NCI-H2029 (cell line): ENCODE measurements at places on chromosomes 5 and 9.
A peak's percentile ranks its signal among the peaks of the same experiment; 100 is the strongest.

DNA sequence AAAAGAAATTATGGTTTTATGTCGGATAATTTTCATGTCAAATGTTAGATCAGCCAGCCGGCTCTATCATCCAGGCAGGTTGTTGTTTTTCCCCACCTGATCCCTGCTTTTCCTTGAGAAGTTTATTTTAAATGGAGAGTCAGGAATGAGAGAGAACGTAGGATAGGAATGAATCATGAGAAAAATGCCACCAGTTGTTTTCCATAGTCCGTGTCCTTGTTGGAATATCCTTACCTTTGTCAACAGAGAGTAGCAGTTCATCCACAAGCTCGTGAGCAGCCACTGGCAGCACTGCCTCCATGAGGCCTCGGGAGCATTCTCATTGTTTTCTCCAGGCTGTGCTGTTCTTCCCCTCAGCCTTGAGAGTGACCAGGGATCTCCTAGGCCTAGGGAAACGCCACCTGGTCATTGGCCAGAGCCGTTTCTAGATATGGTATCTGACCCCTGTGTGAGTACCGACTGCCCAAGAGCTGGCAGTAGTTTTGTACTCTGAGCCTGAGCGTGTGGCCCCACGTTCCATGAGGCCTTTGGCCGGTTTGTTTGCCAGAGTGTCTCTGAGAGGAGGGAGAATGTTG, 293.3 kb downstream of the FANCC start:
- DNase-seq = no peak

- no peak for DNase-seq
These were observed 241.9 kb downstream of the SAXO1 start for GRCh38 chr9:18791074-18791473.

- no peak for DNase-seq
These were observed 42.7 kb downstream of the SCGB3A1 start for GRCh38 chr5:180548563-180548962.

GRCh38 chr9:34408173-34408572, 31.5 kb upstream of the MYORG start:
- DNase-seq = no peak

DNA sequence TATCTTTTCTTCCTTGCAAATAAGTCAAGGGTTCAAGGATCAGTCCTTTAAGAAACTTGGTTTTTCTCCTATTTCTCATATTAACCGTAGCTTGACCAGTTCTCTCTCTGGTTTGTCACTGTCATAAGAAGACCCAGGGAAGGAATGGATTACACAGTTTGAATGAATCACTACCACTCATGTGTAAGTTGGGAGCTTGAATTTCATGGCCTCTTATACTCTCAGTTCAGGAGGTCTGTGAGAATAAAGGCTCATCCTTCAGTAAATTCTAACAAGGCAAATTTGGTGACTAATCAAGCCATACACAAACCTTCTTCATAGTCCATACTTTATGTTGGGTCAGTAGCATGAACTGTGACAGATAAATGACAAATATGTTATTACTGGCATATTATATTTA, 323.1 kb upstream of the ACTBL2 start:
- DNase-seq = no peak

DNA sequence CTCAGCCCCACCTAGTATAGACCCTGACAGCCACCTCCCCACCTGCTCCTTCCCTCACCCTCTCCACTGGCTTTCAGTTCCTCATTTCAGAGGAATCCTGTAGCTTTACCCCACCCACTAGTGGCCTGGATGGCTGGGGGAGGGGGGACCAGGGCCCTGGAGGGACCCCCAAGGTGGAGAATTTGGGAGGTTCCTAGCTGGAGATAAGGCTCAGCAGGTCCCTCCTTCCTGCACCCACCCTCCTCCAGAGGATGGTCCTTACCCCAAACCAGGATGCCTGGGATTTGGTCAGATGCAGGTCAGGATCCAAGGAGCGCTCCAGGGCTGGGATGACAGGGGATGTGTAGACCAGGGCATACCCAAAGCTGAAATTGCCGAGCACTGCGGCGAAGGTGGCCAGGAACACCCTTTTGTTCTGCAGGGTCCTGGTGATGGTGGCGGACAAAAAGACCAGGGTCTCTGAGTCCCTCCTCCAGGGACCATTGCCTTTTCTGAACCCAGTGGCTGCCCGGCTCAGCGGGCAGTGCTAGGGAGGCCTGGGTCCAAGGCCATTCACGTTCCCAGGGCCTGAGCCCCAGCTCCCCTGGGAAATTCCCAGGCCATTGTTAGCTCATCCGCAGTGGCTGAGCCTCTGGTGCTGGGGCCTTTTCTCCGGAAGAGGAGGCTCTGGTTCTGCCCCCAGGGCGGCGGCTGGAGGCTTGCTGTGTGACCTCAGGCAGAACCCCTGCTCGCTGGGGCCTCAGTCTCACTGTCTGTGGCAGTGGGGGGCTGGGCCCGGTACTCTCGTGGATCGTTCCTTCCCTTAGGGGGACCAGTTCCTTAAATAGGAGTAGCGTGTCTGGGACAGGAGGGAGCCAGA, 678 bp downstream of the SLC2A6 start:
- no peak for DNase-seq

DNA sequence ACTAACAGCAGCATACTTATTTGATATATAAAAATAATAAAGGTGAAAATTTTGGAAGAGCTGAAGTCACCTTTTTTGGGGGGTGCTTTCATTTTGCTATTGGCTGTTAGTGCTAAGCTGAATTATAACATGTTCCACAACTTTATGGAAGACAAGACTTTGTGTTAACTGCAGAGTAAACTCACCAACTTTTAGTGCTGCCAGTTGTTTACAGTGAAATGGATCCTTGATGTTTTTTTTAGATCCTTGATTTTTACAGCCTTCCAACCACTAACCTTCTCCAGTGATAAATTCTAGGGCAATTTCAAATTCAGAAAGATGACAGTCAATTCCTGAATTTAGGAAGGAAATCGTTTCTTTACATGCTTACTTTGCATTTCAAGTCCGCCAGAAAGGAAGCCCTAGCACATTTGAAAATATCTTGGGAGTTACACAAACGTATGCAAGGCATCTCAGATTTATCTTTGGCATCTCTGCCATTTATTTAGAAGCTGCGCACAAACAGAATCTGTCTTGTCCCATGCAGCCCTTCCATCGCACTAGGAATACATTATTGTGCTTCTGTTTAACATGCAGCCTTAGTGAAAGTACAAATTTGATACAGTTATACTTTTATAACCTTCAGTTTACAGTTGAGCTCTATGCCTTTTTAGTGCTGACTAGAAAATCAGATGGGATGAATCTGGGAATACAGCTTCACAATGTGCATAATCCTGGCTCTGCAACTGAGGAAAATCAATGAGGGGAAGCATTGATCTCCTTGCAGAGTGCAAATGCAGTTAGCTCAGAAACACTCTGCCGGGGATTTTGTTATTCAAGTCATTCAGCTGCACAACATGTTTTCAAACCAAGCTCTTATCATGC, 142.4 kb upstream of the ZNF608 start:
- no peak for DNase-seq

DNA sequence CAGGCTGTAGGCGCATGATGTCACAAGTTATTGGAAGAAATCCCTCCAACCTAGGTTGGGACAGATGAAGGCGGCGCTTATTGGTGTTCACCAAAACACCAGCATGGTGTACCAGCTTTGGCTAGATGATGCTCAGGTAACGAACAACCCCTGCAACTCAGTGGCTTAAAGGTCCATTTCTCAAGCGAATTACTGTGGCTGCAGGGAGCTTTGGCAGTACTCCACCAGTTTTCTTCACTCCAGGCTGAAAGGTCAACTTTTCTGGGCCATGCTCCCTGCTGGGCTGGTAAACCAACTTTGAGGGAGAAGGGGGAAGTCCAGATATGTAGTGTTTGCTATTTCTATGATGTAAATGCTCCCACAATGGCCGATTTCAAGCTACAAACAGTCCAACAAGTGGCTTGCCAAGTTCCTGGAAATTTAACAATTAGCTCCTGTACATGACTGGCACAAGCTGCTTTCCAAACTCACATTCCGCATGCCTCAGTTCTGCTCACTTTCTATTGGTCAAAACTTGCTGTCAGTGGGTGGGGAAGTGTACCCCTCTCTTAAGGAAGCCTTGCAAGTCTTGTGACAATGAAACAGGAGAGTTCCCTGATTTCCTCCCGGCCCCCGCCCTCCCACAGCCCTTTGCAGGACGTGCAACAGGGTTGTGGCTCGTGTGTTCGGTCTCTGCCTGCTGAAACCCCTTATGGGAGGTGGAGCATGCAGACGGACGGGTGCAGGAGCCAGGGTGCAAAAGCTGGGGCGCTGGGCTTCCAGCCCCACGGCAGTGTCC, 588 bp upstream of the ZBED3 start:
- peak; percentile 15 for DNase-seq

DNA sequence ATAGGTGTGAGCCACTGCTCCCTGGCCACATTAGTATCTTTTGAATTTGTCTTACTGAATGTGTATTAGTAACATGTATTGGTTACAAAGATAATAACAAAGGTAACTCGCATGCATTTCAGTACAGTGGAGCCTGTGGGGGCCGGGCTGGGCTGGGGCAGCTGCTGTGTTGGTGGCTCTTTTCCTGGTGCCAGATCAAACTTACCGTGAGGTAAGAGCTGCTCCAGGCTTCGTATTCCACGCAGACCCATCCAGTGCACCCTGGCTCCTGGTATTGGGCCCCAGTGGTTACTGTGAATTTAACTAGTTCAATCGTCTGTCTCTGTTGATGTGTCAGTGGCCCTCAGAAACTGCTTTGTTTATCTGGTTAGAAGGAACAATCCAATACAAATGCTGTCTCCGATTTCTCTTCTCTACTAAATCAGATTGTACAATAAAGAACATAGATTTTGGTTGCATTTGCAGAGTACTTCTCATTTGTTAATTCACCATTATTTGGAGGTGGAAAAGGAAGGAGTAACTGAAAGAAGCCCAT, 15.6 kb downstream of the PRRC2B start:
- no peak for DNase-seq

- DNase-seq = no peak
These were observed 89.1 kb upstream of the OTULINL start for GRCh38 chr5:14492331-14492964.

DNA sequence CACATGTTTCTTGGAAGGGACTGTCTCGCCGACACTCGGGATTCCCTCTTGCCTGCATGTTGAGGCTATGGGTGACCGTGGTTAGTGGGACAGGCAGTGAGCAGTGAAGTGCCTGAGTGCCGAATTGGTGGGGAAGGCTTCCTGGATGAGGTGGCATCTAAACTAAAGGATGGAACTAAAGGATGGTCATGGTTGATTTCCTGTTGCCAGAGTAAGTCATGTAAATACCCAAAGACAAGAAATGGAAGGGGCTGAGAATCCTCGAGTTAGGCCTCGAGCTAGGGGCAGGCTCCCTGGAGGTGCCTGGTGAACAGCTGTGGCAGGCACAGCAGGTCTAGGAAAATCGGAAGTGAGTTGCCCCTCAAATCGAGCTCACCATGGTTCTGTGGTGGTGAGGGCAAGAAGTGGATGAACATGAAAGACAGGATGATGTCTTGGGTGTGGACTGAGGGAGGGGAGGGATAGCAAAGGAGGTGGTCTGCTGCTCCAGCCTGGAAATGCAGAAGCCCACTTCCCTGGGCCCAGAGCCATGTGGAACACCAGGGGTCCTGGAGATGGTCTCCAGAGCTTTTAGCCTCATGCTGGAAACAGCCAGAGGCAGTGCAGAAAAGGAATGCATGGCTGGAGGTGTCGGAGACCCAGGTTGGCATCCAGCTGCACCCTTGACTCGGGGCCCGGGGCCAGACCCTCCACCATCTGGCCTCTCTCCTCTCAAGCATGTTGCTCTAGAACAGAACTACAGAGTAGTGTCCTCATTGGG, 12.2 kb downstream of the CD74 start:
- DNase-seq = no peak

- DNase-seq = no peak
These were observed 28.7 kb downstream of the ISL1 start for GRCh38 chr5:51411921-51412325.

DNA sequence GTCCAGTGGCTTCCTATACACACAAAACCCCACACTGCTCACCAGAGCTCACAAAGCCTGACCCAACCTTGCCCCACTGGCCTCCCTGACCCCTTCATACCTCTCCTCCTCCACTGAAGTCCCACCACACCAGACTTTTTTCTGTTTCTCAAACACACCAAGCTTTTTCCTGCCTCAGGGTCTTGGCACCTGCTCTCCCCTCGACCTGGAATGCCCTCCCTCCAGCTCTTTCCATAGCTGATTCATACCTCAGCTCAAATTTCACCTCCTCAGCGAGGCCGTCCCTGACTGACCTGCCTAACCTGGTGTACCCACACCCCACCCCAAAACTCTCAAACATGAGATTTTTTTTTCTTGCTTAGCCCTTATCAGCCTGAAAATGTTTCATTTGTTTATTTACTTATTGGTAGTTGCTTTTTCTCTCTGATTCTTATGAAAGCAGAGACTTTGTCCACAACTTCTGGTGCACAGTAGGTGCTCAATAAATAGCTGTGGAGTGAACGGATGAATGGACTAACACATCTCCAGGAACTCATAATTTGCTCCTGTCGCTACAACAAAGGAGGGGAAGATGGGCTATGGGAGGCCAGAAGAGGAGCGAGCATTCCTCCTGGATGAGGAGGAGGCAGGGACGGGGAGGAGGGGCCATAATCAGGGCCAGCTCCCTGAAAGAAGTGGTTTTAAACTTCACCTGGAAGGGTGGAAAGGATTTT, 84.3 kb downstream of the SH3TC2 start:
- DNase-seq = no peak

DNA sequence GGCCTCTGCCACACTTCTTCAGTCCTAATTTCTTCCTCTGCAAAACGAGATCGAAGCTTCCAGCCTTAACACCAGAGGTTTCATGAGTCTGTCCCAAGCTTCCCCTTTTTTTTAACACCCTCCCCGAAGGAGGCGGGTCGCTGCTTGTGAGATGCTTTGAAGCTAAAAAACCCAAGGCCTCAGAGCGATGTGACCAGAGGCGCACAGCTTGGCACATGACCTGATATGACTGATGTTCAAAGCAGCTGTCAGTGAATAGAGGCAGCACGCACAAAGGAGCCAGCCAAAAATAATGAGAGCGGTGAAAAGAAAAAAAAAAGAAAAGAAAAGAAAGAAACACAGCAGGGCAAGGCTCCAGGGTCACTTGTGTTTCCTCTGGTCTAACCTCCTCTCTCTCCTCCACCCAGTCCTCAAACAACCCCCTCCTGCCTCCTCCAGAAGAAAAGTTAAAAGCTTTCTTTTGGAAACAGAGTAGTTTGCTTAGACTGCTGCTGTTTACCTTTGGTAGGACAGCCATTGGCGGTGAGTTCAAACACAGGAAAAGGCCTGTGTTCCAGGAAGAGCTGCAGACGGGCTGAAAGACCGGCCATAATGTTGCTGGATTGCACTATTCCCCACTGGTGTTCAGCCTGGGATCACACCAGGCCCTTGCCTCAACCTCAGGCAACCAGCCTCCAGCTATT, 10.9 kb upstream of the ZNF366 start:
- no peak for DNase-seq
